ENCODE measurements at places on chromosomes 3 and 15.

- DNase-seq: peak; percentile 94
Observed at GRCh38 chr15:75738647-75739325, 26.1 kb upstream of the CSPG4 start.

GRCh38 chr3:68986496-68987208 lies 26.8 kb downstream of the EOGT start:
- no peak for DNase-seq

- no peak for DNase-seq
Observed at GRCh38 chr3:120064641-120065040, 29.6 kb downstream of the GSK3B start.

DNA sequence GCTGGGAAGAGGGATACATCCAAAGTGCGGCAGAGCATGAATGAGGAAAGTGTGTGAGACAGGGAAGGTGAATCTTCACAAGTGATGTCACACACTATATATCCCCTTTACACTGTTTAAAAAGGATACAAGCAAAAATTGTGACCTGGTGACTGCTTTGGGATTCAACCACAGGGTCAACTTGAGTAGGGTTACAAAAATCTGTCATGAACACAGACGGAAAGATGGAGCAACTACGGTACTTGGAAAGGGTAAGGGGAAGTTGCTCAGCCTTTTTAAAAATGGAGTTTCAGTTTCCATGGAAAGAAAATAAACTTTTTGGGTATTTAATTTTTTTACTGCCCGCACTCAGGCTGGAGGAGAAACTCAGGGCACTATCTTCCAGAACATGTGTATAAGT lies 60.3 kb downstream of the B3GNT5 start:
- DNase-seq: no peak

DNA sequence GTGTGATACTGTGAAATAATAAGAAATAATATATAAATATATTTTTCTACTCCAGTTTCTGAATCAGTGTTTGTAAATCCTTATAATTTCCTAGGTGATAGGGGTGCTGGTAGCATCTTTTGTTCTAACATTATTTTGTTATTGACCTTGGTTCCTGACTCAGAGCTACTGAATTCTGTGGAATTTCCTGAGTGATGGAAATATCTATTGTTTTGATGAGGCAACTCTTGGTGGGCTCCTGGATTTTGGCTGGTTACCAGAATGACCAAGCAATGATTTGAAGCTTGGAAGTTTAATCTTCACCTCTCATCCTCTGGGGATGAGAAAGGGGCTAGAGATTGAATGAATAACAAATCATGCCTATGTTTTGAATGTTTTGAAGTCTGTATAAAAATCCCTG lies 377.3 kb downstream of the LPP start:
- no peak for DNase-seq
